ENCODE measurements at places on chromosomes 4 and X.

GRCh38 chr4:38943343-38943742, 75.7 kb downstream of the FAM114A1 start:
- no peak for DNase-seq

DNA sequence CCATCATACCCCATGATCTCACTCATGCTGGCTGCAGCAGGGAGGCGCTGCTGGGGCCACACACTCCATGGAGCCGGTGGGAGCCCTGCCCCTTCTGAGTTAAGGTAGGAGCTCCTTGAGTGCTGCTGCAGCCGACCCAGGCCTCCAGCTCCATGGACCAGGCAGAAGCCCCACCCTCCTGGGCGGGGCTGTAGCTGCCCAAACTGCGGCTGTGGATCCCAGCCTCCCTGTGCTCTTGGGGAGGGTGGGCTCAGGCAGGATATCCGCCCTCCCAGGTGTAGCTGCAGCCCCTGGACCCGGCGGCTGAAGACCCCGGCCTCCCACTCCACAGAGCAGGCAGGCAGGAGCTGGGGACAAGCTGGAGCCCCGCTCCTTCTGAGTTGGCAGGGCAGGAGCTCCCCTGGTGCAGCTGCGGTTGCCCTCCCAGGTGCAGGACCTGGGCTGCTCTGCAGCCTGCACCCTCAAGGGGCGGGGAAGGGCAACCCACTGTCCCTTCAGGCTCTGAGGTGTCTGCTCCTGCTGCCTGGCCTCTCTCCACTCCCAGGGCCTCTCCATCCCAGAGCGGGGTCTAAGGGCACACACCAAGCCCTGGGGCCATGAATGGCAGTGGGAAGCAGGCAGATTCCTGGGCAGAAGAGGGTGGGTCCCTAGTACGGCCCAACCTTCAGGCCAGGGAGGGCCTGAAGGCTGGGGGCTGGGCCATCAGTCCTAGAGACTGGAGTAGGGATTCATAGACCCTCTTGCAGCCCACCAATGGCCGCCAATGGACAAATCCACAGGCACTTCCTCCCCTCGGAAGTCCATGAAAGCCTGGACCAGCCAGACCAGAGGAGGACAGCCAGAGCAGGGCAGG, 466.1 kb downstream of the DTHD1 start:
- DNase-seq = no peak

DNA sequence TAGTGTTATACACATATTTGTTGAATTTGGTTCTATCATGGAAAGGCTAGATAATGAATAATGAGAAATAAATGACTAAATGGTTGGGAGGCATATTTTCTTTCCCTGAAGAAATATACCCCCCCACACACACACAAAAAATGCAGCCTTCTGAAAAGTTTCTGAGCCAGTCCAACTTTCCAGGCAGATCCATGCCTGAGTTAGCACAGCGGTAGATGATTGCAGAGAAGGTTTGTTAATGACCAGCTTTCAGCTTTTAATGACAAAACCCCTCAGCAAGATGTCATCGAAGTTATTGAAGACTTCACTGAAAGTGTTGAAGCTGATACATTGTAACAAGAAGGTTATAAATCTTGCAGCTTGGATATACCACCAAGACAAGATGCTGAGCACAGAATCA, 61.4 kb downstream of the GBA3 start:
- no peak for DNase-seq

GRCh38 chrX:11908371-11908770, 150.3 kb downstream of the MSL3 start:
- peak; percentile 2 for DNase-seq

DNA sequence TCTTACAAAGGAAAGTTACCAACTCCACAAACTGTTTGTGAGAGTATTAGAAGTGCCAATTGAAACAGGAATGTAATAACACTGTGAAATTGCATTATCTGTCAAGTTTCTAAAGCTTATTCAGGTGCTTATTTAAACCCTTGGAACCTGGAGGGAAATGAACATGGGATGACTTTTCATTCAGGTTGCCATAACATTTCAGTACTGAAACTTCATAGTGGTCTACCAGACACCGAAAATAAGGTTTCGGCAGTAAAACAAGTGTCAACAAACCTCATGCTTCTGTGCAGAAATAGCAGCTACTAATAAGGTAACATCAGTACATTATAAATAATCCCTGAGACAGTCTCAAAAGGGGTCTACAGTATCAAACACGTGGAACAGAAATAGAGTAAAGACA, 890.7 kb upstream of the INTU start:
- DNase-seq = no peak

- DNase-seq = no peak
These were observed 131.9 kb downstream of the REELD1 start for GRCh38 chr4:146346276-146346675.

GRCh38 chr4:108313546-108314339, 145.0 kb upstream of the LEF1 start:
- DNase-seq = no peak

DNA sequence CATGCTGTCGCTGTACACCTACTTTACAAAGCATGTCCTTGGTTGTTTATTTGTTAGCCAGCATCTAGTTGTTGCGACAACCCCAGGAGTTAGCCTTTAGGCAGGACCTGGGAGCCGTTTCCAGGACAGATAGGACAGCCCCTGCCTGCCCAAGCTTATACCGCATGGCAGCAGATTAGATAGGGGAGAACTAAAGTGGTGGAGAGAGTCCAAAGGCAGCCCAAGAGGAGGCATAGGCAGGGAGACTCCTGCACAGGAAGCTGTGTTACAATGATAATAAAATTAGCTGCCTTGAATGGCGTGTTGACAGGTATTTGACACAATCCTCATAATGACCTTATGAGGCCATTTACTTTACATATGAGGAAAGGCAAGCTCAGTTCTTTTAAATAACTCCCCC, 13.0 kb downstream of the NSDHL start:
- no peak for DNase-seq

GRCh38 chr4:189177130-189177529, 763.5 kb upstream of the FRG1 start:
- no peak for DNase-seq

DNA sequence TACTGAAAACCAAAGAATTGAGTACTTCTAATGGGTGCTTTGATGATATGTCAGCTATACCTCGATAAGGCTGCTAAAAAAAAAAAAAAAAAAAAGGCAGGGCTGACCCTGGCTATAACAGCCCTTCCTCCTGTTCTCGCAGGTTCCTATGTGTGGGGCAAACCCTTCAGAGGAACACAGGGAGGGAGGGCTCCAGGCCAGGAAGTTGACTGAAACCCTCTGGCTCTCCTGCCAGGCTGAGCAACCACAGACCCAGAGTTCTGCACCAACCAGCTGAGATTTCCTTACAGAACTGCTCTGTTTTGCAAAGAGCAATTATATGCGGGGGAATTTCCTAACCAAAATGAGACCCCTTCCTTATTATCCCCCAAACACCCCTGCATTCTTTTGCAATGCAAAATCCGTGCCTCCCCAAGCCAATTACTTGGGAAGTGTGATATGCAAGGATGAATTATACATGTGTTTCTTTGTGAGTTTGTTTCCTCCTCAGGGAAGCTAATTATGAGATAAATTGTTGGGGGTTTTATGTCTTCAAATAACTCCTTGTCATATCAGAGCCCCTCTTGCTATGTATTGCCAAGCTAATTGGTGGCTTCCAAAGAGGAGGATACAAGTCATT, 45.6 kb downstream of the PDHA1 start:
- DNase-seq = no peak

GRCh38 chrX:12570859-12571501, 220.2 kb upstream of the PRPS2 start:
- no peak for DNase-seq

GRCh38 chr4:1216869-1217294, 32.0 kb downstream of the CTBP1 start:
- DNase-seq = peak; percentile 60

- DNase-seq = no peak
These were observed 427.8 kb downstream of the TMA16 start for GRCh38 chr4:163922302-163922701.

GRCh38 chr4:13470379-13470778, 13.8 kb downstream of the RAB28 start:
- no peak for DNase-seq

GRCh38 chr4:70269674-70270073, 27.3 kb downstream of the CSN3 start:
- no peak for DNase-seq

GRCh38 chrX:43785930-43786591, 96.2 kb downstream of the MAOB start:
- no peak for DNase-seq

- no peak for DNase-seq
These were observed 179.2 kb downstream of the SLC7A11 start for GRCh38 chr4:138062929-138063328.

DNA sequence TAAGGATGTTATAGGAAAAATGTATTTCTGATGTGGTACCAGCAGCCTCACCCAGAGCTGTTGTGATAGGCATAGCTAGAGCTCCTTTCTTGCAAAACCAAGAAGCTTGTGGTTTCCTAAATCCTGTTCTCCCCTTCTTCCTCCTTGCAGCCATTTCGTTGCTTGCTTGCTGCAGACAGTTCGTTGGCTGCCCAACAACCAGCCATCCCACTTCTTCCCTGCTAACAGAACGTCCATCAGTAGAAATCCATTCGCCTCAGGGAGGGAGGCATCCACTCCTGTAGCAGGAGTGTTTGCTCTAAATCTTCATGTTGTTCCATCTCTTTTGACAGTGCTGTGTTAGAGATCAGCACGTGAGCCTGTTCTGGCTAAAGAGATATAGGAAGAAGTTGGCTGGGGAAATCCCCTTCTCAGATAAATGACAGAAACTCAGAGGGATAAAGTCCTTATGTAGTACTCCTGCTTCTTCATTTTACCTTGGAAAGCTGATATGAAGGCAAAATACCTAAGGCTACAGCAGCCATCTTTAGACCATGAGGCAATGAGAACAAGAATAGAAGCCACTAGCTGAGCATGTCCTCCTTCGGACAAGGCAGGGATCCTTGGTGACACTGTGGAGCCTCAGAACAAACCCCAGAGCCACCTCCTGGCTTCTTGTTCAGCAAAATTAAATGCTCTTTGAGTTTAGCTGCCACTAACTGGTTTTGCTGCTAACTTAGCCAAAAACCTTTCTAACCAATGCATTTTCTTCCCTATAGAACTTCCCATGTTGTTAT, 68.4 kb upstream of the RELL1 start:
- DNase-seq = no peak

DNA sequence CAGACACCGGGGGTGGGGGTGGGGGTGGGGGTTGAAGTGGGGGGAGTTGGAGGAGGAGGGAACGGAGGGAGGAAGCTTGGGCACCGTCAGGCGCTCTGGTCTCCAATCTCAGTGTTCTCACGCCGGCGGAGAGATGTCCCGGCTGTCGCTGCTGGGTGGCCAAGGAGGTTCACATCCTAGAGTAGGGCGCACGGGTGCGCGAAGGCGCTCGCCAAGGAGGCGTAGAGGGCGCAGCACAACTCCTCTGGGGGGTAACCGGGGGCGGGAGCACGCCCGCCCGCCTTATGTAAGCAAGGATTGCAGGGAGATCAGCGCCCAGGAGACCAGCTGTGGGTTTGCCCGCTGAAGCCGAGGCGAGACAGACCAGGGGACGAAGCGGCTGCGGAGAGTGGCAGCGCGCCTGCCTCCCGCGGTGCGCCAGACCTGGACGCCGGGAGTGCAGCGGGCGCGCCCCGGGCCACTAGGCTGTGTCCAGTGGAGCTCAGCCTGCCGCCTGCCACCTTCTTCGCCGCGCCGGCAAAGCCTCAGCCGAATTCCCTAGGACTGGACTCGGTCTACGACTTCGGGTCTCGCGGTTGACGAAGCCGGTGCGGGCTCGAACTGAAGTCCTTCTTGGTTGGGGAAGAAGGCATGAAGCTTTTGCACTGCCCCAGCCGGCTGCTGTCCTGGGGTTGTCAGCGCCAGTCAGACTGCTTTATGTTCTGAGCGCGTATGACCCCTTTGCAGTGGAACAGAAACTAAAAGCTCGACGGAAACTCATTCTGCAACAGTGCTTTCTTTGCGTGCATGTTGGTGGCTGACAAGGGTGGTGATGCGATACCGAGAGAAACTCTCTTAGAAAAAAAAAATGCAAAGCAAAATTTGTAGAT, 707 bp upstream of the UNC5C start:
- DNase-seq = no peak

DNA sequence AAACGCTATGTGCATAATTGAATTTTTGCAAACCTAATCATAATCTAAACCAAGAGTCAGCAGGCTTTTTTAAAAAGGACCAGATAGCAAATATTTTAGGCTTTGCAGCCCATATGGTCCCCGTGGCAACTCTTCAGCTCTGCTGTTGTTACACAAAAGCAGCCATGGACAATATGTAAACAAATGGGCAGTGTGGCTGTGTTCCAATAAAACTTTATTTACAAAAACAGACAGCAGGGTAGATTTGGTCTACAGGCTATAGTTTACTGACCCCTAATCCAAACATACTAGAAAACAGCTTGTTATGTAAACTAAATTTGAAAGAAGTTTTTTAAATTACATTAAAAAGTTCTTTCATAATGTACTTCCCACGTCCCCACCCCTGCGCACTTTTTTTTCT, 53.1 kb downstream of the FUNDC1 start:
- DNase-seq = no peak

- DNase-seq = no peak
These were observed 219.0 kb upstream of the PSAPL1 start for GRCh38 chr4:7653510-7654369.

DNA sequence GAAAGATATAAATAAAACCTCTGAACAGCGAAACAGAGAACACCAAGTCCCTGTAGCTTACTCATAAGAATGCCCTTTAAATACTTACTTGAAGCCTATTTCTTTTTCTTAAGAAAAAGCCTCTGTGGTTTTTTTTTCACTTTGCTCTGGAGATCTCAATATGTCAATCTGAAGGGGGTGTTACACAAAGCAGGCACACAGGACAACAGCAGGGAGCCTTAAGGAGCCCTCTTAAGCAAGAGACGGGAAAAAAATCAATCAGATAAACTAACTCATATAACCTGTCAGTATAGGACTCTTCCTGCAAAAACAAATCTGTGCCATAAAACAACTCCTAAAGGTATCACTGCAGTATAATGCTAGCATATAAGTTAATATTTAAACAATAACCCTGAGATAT, 611.1 kb upstream of the ATOH1 start:
- no peak for DNase-seq

GRCh38 chrX:51931566-51932150, 38.2 kb downstream of the MAGED1 start:
- DNase-seq = no peak

DNA sequence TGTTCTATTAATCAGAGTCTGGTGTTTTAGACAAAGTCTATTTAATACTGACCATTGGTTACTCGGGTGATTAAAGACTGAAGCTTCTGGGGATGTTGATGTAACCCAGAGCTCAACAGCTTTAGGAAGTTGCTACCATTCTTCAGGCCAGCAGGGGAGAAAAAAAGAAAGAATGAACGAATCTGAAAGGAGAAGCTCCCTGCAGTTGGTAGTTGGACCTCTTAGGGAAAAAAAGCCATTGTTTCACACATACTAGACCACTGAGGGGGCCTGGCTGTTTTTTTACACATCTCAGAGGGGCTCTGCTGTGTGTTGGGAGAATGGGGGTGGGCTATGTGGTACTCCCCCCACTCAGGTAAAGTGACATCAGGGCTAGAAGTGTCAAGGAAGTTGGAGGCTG, 378.9 kb downstream of the KCNIP4 start:
- DNase-seq = no peak

GRCh38 chr4:833156-833555, 7.2 kb upstream of the CPLX1 start:
- DNase-seq = peak; percentile 29

All from activated naive CD4-positive, alpha-beta T cell treated with Interleukin-2 at 50 U/mL for 16 hours (primary cell).